ENCODE measurements at places on chromosomes 16 and 17. TPM values are rescaled to one million over a fixed set of nuclear protein-coding genes. Genes with fewer than 3 reads are reported as not detected.

- H3K27ac ChIP-seq = no peak overlapping the region
- no peaks in the 10 kb centered on the region for H3K36me3 ChIP-seq
- no peak overlapping the region for H3K4me3 ChIP-seq
- no peaks in the 10 kb centered on the region for H3K4me1 ChIP-seq
- no peaks in the 10 kb centered on the region for H3K27me3 ChIP-seq
These were observed 53.1 kb upstream of the MED9 start for GRCh38 chr17:17423656-17424055.

DNA sequence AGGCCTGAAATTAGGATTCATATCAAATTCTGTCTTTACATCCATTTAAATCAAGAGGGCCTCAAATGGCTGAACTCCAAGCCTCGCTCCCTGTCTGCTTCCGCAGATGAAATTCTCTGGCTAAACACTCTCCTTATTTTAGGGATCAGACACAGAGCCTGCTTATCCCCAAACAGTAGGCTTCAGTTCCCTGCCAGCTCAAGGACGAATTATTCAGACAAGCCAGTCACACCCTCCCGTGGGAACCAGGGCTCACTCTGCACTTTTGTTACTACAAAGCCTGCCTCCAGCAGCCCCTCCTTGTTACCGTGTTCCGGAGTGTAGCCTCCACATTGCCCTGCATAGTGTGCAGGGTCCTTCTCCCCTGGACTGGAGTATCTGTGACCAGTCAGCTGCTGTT, 46.6 kb upstream of the LCMT1 start:
- no peaks in the 10 kb centered on the region for H3K36me3 ChIP-seq
- no peak overlapping the region for H3K4me3 ChIP-seq
- no peaks in the 10 kb centered on the region for H3K27me3 ChIP-seq
- no peak for DNase-seq
- H3K27ac ChIP-seq = no peak overlapping the region

- no peak for DNase-seq
- no peak overlapping the region for H3K27ac ChIP-seq
- H3K36me3 ChIP-seq = no peaks in the 10 kb centered on the region
These were observed 10.1 kb upstream of the ARHGAP23 start for GRCh38 chr17:38418062-38418692.

DNA sequence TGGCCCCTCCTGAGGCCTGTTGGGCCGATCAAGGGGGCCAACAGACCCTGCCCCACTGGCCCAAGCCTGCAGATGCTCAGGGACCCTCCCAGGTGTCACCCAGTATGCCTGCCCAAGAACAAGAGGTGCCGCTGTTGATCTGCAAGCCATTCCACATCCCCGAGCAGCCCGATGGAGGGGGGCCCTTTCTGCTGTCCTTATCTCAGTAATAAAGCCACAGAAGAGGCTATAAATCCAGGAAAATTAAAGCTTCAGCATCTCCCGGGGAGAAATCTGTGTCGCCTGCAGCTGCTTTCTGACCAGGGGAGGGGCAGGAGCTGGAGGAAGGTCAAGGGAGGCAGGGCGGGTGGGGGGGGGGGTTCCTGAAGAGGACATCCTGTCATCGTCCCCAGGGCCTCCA, 11.7 kb upstream of the CACNA1H start:
- no peak overlapping the region for H3K4me3 ChIP-seq
- H3K27ac ChIP-seq = no peak overlapping the region
- H3K36me3 ChIP-seq = no peaks in the 10 kb centered on the region
- H3K27me3 ChIP-seq = peaks cover 3% of the 10 kb centered on the region
- DNase-seq = no peak

Gene GP1BA
- not detected for total RNA-seq

Gene PRDM7
- total RNA-seq = 0.28 TPM
